ENCODE measurements at places on chromosomes 16 and 17.
A peak's percentile ranks its signal among the peaks of the same experiment; 100 is the strongest.

GRCh38 chr16:49366669-49367068 lies 6.9 kb upstream of the C16orf78 start:
- DNase-seq, result no peak
- no peaks in the 10 kb centered on the region for H3K36me3 ChIP-seq
- H3K27me3 ChIP-seq, result peaks cover 5% of the 10 kb centered on the region
- H3K4me3 ChIP-seq, result no peak overlapping the region
- no peaks in the 10 kb centered on the region for H3K4me1 ChIP-seq

- no peaks in the 10 kb centered on the region for H3K36me3 ChIP-seq
- H3K27me3 ChIP-seq, result peaks cover 16% of the 10 kb centered on the region
- no peak overlapping the region for H3K27ac ChIP-seq
Measured at GRCh38 chr16:86676254-86676670, 97.9 kb downstream of the FOXL1 start.

GRCh38 chr16:11423315-11424117 lies 78.3 kb downstream of the RMI2 start:
- H3K27me3 ChIP-seq, result no peaks in the 10 kb centered on the region
- no peaks in the 10 kb centered on the region for H3K36me3 ChIP-seq
- no peak overlapping the region for H3K4me3 ChIP-seq
- no peak overlapping the region for H3K27ac ChIP-seq

GRCh38 chr16:20393801-20394577 lies 10.5 kb downstream of the PDILT start:
- H3K27ac ChIP-seq, result no peak overlapping the region
- no peaks in the 10 kb centered on the region for H3K36me3 ChIP-seq
- DNase-seq, result no peak
- H3K4me1 ChIP-seq, result no peaks in the 10 kb centered on the region

DNA sequence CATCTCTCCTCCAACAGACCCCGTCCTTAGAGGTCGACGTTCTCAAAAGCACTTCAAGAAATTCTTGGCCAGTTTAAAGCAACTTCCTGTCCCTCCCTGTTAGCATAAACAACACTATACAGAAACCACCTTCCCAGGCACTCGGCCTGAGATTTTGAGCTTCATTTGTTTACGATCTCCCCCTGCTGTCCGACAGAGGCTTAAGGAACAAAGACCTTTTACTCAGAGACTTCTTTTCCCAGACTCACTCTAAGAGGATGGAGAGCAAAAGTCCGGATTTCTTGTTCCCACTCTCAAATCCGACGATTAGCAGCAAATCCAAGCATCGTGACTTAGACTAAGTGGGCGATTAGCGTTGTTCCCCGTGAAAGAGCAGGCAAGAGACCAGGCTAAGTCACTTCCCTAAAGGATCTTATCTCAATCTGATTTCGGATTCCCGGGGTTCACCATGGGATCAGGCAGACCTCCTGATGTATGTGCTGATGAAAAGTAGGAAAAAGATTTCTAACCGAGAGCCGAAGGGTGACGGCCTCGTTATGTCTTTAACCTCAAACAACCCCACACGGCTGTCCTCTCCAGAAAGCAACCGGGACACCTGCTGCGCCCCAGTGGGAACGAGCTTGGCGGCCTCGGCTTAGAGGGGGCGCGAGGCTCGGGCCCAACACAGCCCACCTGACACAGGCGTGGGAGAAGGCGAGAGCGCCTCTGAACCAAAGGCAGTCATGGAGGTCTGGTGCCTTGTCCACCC lies 598 bp downstream of the INPP5K start:
- H3K36me3 ChIP-seq, result peaks cover 3% of the 10 kb centered on the region
- H3K4me1 ChIP-seq, result peaks cover 24% of the 10 kb centered on the region
- peak; percentile 38 for DNase-seq
- H3K4me3 ChIP-seq, result peak overlapping the region; percentile 86

GRCh38 chr17:4945176-4945943 lies 3.0 kb downstream of the PFN1 start:
- H3K36me3 ChIP-seq, result peaks cover 59% of the 10 kb centered on the region
- H3K4me1 ChIP-seq, result peaks cover 64% of the 10 kb centered on the region
- H3K4me3 ChIP-seq, result peak overlapping the region; percentile 99
- DNase-seq, result peak; percentile 88

DNA sequence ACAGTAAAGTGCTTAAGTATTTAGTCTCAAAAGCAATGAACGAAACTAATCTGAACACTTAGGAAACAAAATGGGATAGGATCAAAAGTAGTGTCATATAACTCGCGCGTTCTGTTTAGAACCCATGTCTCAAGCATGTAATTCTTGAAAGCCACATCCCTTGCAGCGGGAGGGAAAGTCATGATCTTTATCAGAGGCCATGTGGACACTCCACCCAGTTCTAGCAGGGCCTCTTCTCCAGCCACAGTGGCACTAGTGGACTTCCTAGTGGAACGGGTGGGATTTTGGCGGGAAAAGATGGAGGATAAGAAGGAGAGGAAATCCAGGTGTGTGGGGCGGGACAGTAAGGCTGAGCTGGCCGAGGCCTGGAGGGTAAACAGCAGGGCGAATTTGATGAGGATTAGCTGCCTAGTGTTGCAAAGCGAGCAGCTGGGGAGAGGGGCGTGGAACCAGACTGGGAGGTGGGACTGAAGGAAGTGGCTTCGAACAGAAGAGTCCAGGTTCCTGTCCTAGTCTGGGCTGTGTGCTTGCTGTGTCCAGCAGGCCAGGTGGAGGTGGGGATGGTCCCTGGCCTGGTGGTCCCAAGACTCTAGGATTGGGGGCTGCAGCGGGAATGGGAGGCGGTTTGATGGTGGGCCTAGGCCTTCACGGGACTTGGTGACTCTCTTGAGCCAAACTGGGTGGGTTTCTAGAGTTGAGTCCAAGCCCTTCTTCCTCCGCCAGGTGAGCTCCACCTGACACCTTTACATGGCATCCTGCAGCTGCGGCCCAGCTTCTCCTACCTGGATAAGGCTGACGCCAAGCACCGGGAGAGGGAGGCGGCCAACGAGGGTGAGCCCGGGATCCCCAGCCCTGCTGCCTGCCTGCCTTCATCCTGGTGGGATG lies 15.9 kb downstream of the POLR3E start:
- no peak overlapping the region for H3K4me3 ChIP-seq
- H3K27ac ChIP-seq, result no peak overlapping the region
- no peaks in the 10 kb centered on the region for H3K4me1 ChIP-seq
- peaks cover 30% of the 10 kb centered on the region for H3K36me3 ChIP-seq

- H3K4me3 ChIP-seq, result peak overlapping the region; percentile 87
- no peak overlapping the region for H3K27ac ChIP-seq
- DNase-seq, result no peak
- H3K27me3 ChIP-seq, result no peaks in the 10 kb centered on the region
Measured at GRCh38 chr16:1942047-1942809, 771 bp downstream of the MSRB1 start.

- peaks cover 16% of the 10 kb centered on the region for H3K36me3 ChIP-seq
- peak; percentile 30 for DNase-seq
- no peaks in the 10 kb centered on the region for H3K27me3 ChIP-seq
- H3K4me1 ChIP-seq, result peaks cover 51% of the 10 kb centered on the region
- H3K4me3 ChIP-seq, result peak overlapping the region; percentile 92
Measured at GRCh38 chr16:3879258-3879886, 1.1 kb downstream of the CREBBP start.

GRCh38 chr17:79027274-79027924 lies 3.4 kb downstream of the C1QTNF1 start:
- no peak overlapping the region for H3K4me3 ChIP-seq
- H3K36me3 ChIP-seq, result no peaks in the 10 kb centered on the region
- peaks cover 8% of the 10 kb centered on the region for H3K4me1 ChIP-seq
- no peak overlapping the region for H3K27ac ChIP-seq
- peaks cover 33% of the 10 kb centered on the region for H3K27me3 ChIP-seq

- no peaks in the 10 kb centered on the region for H3K36me3 ChIP-seq
- no peak overlapping the region for H3K27ac ChIP-seq
- no peaks in the 10 kb centered on the region for H3K4me1 ChIP-seq
- no peak overlapping the region for H3K4me3 ChIP-seq
- DNase-seq, result no peak
Measured at GRCh38 chr17:72099919-72100318, 20.9 kb upstream of the SOX9 start.

DNA sequence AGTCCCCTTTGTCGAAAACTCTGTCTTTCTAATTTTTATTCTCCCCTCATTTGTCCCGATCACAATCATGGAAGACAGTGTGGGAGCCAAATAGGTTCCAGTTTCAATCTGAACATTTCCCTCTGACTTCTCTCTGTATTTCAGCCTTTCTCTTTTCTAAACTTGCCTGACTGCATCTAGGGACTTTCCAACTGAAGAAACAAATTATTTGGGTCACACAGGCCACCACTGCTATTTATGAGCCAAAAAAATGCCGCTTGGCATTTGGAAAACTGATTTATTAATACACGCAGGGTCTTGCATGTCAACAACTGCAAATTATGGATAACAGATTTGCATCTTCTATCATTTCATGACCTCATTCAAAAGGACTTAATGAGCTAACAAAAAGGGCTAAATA lies 55.2 kb upstream of the ELAC2 start:
- H3K27ac ChIP-seq, result no peak overlapping the region
- no peaks in the 10 kb centered on the region for H3K4me1 ChIP-seq
- H3K4me3 ChIP-seq, result no peak overlapping the region

- peak overlapping the region; percentile 73 for H3K4me3 ChIP-seq
- no peak overlapping the region for H3K27ac ChIP-seq
- H3K27me3 ChIP-seq, result peaks cover 4% of the 10 kb centered on the region
- DNase-seq, result no peak
- no peaks in the 10 kb centered on the region for H3K36me3 ChIP-seq
- H3K4me1 ChIP-seq, result peaks cover 25% of the 10 kb centered on the region
Measured at GRCh38 chr17:65593855-65594845, 32.7 kb upstream of the AXIN2 start.

DNA sequence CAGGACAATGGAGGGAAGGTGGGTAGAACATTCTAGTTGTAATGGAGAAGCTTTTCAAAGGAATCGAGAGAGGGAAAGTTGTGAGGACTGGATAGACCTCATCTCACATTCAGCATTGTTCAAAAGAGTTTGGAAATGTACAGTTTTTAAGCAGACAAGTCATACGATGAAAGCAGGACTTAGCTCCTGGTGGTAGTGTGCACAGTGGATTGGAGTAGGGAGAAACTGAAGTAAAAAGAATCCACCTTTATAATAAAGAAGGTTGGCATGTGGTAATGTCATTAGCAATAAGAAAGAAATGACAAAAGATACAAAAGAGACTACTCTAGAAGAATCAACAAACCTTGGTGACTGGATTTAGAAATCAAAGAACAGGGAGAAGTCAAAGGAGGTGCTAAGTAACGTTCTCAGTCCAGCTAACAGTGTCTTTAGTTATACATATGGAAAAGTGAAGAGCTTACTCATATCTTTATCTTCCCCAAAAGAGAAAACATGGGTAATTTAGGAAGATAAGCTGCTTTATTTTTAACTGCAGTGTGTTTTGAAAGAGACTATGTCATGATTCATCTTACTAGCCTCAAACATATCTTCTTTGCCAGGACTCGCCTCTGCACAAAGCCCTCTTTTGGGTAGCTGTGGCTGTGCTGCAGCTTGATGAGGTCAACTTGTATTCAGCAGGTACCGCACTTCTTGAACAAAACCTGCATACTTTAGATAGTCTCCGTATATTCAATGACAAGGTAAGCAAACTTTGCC lies 18.7 kb upstream of the EVI2A start:
- H3K4me1 ChIP-seq, result no peaks in the 10 kb centered on the region
- no peak overlapping the region for H3K4me3 ChIP-seq
- peaks cover 23% of the 10 kb centered on the region for H3K36me3 ChIP-seq
- H3K27ac ChIP-seq, result no peak overlapping the region
- no peaks in the 10 kb centered on the region for H3K27me3 ChIP-seq
- no peak for DNase-seq

- peak overlapping the region; percentile 23 for H3K4me3 ChIP-seq
- peaks cover 7% of the 10 kb centered on the region for H3K36me3 ChIP-seq
- peak; percentile 42 for DNase-seq
- H3K27me3 ChIP-seq, result no peaks in the 10 kb centered on the region
- peaks cover 18% of the 10 kb centered on the region for H3K4me1 ChIP-seq
Measured at GRCh38 chr17:82848022-82848592, 8.3 kb upstream of the ZNF750 start.

GRCh38 chr17:48012654-48013053 lies 24.9 kb downstream of the COPZ2 start:
- H3K27me3 ChIP-seq, result peaks cover 50% of the 10 kb centered on the region
- no peak overlapping the region for H3K27ac ChIP-seq
- no peaks in the 10 kb centered on the region for H3K36me3 ChIP-seq

GRCh38 chr17:44354582-44355561 lies 8.8 kb downstream of the FAM171A2 start:
- H3K36me3 ChIP-seq, result no peaks in the 10 kb centered on the region
- no peak overlapping the region for H3K27ac ChIP-seq
- peak overlapping the region; percentile 52 for H3K4me3 ChIP-seq
- no peaks in the 10 kb centered on the region for H3K27me3 ChIP-seq

GRCh38 chr16:2486645-2487516 lies 12.0 kb downstream of the TBC1D24 start:
- no peaks in the 10 kb centered on the region for H3K27me3 ChIP-seq
- peak overlapping the region; percentile 46 for H3K27ac ChIP-seq
- peak overlapping the region; percentile 54 for H3K4me3 ChIP-seq
- no peaks in the 10 kb centered on the region for H3K36me3 ChIP-seq

DNA sequence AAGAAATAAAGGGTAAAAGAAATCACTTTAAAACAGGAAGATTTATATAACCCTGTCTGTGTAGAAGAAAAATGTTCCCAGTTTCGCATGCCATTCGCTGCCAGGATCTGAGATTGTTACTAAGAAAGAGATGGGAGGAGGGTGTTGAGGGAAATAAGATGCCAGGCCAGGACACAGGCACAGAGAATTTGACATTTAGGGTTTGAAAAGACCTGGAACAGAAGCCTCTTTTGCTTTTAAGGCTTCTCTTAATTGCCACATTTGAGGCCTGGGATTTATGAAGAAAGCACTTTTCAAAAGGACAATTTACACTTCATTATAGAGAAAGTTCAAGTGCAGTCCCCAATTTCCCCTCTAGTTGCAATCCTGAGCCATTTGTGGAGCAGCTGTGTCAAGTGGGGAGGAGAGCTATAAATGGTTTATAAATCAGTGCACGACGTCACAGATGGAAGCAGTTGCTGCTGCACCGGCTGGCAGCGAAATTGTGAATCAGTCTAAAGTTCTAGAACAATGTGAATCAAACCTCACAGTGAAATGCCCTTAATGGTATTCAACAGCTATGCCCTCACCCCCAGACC lies 26.5 kb upstream of the C16orf87 start:
- DNase-seq, result no peak
- H3K27ac ChIP-seq, result no peak overlapping the region
- H3K4me3 ChIP-seq, result no peak overlapping the region

DNA sequence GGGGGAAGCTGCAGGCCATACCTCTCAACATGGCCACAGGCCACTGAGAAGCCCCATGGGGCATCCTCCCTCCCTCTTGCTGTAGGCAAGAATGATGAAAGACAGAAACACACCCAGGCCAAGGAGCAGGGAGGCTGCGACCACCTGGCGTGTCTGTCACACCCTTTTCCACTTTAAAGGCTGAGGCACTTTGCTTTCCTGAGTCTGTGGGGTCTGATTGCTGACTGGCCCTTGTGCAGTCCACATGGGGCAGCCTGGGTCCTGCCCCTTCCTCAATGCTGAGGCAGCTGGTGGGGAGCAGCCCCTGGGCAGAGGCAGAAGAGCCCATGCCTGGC lies 8.7 kb downstream of the TMEM204 start:
- DNase-seq, result no peak
- H3K36me3 ChIP-seq, result peaks cover 14% of the 10 kb centered on the region
- H3K27me3 ChIP-seq, result no peaks in the 10 kb centered on the region
- peak overlapping the region; percentile 98 for H3K27ac ChIP-seq

- no peak overlapping the region for H3K27ac ChIP-seq
- H3K4me1 ChIP-seq, result no peaks in the 10 kb centered on the region
- no peak overlapping the region for H3K4me3 ChIP-seq
- H3K36me3 ChIP-seq, result no peaks in the 10 kb centered on the region
Measured at GRCh38 chr16:35533683-35534082, 2074.3 kb downstream of the TP53TG3F start.

Measured in activated naive CD8-positive, alpha-beta T cell treated with anti-CD3 and anti-CD28 coated beads, Interleukin-2, amount 50 U/mL, for 24 hours (primary cell).